Activated CD8-positive, alpha-beta memory T cell treated with anti-CD3 and anti-CD28 coated beads for 1 hour (primary cell): ENCODE measurements at places on chromosomes 2 and 18.

DNA sequence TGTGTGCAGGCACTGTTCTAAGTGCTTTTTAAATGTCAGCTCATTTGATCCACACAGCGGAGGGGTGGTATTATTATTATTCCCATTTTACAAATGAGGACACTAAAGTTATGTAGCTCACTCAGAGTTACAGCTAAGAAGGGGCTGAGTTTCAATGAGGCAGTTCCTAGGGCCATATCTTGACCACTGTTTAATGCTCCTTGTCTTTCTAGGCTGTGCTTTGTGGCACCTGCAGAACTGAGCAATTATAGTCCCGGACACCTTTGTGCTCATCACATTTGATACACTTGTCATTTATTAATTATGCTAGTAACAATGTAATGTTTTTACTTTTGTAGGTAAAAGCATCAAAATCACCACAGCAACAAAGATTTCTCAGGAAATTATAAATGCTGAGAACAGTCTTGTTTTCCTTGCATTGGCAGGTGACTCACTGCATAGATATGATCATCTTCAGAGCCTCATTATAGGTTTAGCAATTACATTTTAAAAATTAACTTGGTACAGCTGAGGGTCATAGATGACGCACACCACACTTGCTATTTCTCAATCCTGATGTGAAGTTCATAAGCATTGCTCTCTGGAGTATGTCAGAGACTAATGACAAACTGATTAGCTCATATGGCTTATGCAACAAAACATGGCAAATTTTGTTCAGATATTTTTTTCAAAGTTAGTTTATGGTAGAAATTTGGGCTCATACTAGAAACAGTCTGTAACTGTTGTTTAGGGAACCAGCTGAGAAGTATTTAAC lies 366.8 kb downstream of the TGIF1 start:
- no peak for DNase-seq

- DNase-seq: no peak
These were observed 223.5 kb downstream of the UBE2E3 start for GRCh38 chr2:181203916-181204315.

DNA sequence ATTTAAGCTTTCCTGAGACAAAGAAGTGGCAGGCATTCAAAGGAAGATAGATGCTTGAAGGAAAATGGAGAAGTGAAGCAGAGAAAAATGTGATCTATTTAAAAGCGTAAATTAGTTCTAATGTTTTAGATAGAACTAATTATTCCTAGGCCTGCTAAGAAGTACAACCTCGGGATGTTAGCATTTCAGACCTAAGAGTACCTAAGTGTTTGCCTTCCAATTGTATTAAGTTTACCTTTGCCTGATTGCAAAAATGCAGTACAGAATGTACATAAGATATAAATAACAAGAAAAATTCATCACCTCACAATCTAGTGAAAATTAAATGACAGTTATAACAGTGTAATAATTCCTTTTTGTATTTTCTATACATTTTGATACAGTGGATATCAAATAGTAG lies 71.1 kb upstream of the HNMT start:
- no peak for DNase-seq

- DNase-seq: no peak
These were observed 103.3 kb upstream of the GATA6 start for GRCh38 chr18:22066083-22066485.

- DNase-seq: no peak
These were observed 1040.4 kb upstream of the CDH2 start for GRCh38 chr18:29217124-29217915.

GRCh38 chr2:67560771-67561456 lies 163.8 kb downstream of the ETAA1 start:
- DNase-seq: no peak

- DNase-seq: no peak
These were observed 634.9 kb upstream of the PIK3C3 start for GRCh38 chr18:41320100-41320499.

DNA sequence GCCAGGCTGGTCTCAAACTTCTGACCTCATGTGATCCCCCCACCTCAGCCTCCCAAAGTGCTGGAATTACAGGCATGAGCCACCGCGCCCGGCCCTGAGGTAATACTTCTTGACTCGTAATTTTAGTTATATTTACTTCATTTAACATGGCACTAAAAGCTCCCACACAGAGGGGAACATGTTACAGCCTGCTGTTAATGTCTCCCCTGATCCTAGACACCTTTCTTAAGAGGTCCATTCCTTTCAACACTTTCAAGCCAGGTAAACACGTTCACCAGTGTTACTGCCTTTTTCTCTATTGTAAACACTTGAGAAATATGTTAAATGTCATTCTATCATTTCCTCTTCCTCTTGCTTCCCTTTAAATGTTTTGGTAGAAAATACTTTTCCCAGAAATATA lies 161.4 kb downstream of the METTL4 start:
- DNase-seq: no peak

GRCh38 chr2:42569116-42569711 lies 782 bp downstream of the MTA3 start:
- no peak for DNase-seq

- DNase-seq: no peak
These were observed 1265.7 kb upstream of the CHAC2 start for GRCh38 chr2:52501715-52502475.

DNA sequence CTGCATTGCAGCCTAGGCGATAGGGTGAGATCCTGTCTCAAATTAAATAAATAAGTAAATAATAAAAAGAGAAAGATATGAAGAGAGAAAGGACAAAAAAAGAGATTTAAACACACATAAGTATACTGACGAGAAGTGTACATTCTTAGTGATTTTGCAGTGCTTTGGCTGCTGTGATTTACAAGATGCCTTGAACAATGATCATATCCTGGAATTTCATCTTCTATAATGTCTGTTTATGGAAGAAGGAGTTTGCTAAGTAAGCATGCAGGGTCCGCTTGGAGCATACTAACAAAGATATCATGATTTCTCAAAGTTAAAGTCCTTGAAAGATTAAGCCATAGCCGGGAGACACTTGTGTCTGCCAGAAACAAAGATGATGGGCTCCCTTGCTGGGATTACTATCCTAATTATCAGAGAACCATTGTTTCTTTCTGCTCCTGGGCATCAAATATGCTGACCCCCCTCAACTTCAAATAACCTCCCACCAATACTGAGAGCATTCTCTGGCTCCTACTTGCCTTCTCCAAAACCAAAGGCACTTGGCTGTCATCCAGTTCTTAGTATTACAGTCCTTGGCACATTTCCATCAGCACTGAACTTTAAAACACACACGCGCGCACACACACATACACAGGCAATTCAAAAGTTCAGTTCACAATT lies 47.5 kb upstream of the STAM2 start:
- DNase-seq: no peak

DNA sequence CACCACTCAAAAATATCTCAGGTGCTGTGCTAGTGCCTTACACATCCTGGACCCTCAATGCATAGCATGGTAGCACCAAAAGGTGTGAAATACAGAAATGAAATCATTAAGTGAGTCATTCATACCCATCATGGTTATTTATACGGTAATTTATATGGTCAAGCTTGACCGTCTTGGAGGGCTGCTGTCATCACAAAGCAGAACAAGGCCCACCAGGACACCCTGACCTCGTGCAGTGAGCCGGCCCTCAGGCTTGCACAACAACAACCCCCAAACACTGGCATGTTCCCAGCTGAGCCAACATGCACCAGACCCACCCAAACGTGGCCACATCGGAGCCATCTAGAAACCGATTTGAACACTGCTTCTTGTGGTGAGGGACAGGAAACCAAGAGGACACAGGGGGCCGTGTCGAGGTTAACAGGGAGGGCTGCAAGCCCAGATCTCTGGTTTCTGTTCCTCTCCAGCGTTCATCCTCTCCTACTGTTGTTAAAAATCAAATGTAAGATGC lies 378.5 kb upstream of the ID2 start:
- DNase-seq: peak; percentile 63

DNA sequence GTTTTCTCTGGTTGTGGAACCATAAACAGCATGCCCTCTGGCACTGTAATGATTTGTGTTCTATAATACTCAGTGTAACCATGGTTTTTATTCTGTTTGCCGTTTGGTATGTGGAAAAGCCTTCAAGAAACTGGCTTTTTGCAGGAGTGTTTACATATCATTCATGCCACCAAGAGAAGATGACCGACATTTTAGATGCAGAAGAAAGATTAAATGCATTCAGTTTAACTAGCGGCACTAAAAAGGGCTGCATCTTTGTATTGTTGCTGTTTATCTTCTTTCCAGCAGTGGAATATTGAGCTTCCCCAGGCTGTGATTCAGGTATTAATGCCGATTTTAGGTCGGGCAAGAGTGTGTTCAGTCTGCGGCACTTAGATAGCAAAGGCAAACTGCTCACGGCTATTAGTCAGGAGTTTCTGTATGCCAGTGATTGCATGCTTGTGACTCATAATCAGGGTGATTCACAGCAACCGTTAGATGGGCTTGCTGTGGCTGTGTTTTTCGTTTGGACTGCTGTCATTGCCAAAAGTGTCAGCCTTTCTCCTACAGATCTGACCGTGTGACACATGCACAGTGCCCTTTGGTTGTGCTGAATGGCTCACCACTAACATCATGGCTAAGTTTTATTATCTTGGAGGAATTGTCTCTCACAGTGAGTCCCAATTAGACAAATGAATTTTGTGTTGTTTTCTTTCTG lies 479.7 kb downstream of the PARD3B start:
- no peak for DNase-seq

GRCh38 chr2:48723129-48723528 lies 32.4 kb downstream of the LHCGR start:
- no peak for DNase-seq

DNA sequence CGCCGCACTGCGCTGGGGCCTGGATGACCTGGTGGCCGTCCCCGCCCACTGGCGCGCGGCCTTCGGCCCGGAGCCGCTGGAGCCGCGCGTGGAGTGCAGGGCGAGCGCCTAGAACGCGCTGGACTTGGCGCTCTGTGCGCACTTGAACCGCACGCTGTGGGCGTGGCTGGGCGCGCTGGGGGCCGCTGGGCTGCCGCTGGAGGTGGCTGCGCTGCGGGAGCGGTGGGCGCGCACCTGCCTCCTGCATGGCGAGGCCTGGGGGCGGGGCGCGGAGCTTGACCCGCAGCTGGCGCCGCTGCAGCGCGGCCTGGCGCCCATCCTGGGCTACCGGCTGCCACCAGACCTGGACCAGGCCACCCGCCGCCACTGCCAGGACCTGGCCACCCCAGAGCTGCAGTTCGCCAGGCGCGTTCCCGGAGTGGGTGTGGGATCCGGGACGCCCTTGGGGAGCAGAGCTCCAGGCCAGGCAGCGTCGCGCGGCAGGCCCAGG lies 9.9 kb downstream of the AQP12B start:
- DNase-seq: no peak

DNA sequence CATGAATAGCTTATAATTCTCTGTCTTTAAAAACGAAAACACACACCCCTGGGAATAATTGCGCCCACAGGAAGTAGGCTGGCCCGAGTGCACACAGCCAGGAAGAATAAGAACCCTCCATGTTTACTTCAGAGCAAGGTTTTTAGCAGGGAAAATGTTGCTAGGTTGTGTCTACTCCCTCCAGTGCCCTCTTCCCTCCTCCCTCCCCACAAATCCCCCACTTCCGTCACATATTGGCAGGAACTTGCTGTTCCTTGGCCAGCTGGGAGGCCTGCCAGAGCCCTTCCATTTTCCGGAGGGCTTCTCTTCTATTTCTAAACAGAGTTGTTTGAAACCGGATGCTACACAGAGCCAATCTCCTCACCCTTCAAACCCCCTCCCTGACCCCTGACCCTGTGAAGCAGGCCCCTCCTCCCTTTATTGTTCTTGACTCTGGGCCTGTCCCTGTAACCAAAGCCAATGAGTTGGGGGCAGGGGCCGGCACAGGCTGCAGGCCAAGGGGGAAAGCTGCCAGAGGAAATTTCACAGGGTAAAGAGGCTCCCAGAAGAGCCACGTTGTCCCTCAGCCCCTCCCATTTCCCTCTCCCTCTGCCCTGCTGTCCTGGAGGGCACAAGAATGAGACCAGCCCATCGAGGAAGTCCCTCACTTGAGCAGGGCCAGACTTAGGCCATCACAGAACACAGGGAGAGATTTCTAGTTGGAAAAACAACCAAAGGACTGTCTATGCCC lies 49.8 kb upstream of the LGALSL start:
- DNase-seq: no peak

DNA sequence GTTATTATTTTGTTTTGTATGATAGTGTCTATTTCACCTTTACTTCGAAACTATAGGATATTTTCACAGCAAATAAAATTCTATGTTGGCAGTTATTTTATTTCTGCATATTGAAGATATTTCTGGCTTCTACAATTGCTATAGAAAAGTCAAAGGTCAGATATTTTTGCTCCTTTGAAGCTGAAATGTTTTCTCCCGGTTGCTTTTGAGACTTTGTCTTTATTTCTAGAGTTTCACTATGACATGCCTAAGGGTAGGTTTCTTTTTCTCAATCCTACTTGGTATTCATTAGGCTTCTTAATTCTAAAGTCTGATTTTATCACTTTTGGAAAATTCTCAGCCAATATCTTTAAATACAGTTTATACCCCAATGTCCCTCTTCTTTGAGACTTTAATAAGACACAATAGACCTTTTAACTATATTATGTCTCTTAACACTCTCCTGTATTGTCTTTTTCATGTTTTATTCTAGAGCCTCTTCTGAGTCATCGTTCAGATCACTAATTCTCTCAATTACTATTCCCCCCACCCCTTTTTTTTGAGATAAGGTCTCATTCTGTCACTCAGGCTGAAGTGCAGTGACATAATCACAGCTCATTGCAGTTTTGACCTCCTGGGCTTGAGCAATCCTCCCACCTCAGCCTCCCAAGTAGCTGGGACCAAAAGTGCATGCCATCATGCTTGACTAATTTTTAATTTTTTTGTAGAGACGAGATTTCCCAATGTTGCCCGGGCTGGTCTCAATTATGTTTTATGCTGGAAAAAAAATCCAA lies 50.5 kb downstream of the USP37 start:
- no peak for DNase-seq

GRCh38 chr2:10717628-10718027 lies 3.8 kb upstream of the ATP6V1C2 start:
- no peak for DNase-seq
